ENCODE measurements at places on chromosomes 7 and 10.

DNA sequence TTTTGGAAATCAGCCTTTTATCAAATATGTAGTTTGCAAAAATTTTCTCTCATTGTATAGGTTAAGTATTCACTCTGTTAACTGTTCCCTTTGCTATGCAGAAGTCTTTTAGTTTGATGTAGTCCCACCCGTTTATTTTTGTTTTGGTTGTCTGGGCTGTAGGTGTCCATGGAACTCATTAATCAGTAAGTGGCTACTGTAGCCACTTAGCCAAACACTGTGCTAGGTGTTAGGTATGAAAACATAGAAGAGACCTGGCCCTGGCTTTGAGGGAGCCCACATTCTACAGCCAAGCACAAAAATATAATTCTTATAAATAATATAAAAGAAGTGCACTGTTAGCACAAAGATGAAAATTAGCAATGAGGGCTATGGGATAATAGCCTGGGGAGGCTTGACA lies 133.5 kb downstream of the ETV1 start:
- no peak for DNase-seq

GRCh38 chr7:47992446-47992845 lies 13.0 kb upstream of the HUS1 start:
- DNase-seq, result no peak

- peak; percentile 3 for DNase-seq
These were observed 107.4 kb upstream of the GLCCI1 start for GRCh38 chr7:7861211-7861633.

- DNase-seq, result no peak
These were observed 261.4 kb downstream of the MTERF1 start for GRCh38 chr7:91618776-91619765.

DNA sequence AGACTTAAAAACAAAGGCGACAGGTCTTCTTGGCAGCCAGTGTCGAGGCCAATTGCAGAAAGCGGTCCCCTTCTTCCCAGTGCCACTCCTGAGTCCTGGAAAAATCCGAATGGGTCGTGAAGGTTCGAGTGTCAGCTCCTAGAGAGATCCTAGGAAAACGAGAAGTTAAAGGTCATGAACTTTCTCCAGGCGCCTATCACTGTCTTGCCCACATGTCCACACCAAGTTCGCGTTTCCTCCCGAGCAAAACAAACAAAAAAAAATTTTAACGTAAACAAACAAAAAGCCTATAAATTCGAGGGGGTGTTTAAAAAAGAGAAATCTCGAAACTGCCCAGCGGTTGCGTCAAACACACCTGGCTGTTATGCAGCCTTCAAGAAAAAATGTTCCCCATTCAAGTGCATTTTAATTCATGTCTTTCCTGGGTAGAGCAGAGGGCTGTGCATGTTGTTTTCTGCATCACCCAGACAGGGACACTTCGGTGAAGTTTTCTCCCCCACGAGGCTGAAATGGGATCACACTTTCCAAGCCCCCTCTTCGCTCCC lies 1.5 kb downstream of the ARHGAP21 start:
- no peak for DNase-seq

DNA sequence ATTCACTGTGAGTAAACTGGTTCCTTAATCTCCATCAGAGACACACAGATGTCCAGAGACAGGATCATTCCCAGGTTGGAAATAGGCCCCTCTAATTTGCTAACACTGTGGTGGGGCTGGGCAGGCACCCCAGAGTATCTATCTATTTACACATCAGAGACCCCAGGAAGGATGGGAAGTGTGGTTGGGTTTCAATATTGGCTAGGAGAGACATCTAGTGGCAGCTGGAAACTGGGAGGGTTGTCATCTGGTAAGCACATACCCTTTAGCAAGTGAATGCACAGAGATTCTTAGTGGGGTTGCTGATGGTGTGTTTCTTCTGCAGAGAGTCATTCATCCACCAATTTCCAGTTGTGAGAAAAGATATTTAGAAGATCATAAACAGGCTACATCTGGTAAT lies 36.0 kb upstream of the NRG3 start:
- DNase-seq, result no peak

GRCh38 chr10:93595378-93596161 lies 5.5 kb downstream of the RBP4 start:
- no peak for DNase-seq

- no peak for DNase-seq
These were observed 210.9 kb upstream of the CHRM2 start for GRCh38 chr7:136657482-136657921.

- DNase-seq, result no peak
These were observed 14.5 kb downstream of the CARD11 start for GRCh38 chr7:3029138-3029537.

- DNase-seq, result no peak
These were observed 161.7 kb upstream of the HPS1 start for GRCh38 chr10:98608411-98608810.

DNA sequence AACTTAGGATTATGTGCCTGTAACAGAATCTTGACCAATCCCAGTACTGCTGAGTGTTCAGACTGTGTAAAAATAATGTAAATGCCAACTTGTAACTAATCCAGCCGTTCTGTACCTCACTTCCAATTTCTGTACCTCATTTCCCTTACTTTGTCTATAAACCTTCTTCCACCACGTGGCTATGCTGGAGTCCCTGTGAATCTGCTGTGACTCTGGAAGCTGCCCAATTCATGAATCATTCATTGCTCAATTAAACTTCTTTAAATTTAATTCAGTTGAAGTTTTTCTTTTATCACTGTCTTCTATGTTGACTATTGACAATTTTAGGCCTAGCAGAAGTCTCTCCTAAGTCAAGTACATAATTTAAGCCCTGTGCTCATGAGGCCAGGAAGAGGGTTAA lies 215.3 kb upstream of the RHOBTB1 start:
- no peak for DNase-seq

DNA sequence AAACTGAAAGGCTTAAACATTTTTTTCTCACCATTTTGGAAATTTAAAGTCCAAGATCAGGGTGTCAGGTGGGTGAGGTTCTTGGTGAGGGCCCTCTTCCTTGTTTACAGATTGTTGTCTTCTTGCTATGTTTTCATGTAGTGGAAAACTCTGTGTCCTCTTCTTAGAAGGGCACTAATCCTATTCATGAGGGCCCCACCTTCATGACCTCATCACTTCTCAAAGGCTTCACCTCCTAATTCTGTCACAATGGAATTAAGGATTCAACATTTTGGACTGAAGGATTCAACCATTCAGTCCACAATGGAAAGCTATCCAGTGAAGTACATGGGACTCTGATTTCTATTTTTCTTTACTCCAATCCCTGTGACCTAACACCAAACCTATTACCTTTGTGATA lies 27.3 kb downstream of the MACC1 start:
- no peak for DNase-seq

GRCh38 chr7:98120559-98120958 lies 13.9 kb downstream of the LMTK2 start:
- no peak for DNase-seq

DNA sequence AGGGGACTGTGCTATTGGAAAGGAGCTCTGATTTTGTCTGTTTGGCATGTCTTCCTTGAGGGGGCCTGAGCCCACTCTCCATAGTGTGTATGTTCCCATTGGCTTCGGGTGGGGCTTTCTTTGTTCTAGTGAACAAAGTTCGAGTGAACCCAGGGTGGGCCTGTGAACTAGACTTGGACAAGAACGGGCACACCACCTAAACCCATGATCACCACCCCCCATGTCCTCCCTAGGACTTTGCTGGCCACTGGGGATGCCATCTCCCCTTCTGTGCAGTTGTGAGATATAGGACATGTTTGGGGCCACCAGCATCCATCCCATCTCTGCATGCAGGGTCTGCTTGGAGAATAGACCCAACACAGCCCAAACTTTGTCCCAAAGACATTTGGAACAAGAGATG lies 195.5 kb upstream of the LYZL2 start:
- DNase-seq, result no peak

- no peak for DNase-seq
These were observed 29.1 kb downstream of the ACTA2 start for GRCh38 chr10:88923520-88923919.

DNA sequence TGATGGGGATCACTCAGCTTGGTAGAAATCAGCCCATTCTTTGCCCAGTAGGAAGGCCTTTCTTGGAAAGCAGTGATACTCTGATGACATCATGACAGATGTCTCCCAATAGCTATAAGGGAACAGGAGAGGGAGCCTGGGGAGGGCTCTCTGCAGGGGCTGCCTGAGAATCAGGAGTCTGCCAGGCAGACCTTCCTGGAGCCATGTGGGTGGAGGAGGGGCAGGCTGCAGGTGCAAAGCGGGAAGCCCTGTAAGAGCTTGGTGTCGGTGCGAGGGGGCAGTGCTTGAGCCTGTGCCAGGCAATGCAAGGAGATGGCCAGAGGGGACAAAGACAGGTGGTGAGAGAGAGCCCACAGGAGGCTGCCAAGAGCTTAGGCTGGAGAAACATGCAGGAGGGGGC lies 5.0 kb upstream of the TNS3 start:
- DNase-seq, result no peak

DNA sequence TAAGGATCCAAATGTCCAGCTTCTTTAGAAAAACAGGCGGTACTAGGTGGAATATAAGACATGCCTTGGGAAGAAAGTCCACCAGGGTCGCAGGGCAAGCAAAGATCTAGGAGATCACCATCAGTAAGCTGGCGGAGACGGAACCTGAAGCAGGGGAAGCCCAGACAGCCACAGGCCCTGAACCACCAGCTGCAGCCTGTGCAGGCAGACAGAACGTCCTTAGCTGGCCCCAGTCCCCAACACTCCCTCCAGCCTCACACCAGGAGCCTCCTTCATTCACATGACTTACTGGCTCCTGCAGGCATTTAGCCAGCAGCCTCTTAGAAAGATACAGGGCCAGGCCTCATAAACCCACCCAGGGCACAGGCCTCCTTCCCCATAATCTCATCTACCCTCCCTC lies 17.4 kb downstream of the RGS10 start:
- no peak for DNase-seq

DNA sequence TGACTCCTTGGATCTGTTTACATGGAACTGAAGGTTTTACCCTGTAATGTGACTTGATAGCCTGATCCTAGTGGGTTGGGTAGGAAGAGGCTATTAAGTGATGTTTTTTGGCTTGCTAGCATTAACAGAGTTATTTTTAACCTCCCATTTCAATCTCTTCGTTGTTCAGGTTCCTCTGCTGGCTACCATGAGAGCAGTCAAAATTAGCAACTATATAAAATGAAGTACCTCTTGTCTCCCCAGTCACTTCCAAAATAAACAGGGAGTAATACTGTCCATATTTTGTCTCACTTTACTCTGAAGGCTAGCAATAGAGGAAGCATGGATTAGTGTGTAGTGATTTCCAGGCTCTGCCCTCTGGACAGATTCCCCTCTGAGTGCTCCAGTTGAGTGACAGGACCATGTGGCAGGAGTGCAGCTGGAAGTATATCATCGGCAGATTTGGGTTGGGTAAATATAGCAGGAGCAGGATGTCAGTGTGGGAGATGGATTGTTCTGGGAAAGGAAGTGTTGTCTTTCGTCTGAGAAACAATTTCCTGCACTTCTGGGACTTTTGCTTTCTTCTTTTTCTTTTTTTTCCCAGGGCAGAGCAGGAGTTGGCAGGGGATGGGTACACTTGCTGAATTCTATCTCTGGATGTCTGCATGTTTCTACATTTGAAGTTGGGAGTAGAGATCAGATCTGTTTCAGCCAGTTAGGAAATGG lies 35.2 kb downstream of the GBF1 start:
- no peak for DNase-seq

DNA sequence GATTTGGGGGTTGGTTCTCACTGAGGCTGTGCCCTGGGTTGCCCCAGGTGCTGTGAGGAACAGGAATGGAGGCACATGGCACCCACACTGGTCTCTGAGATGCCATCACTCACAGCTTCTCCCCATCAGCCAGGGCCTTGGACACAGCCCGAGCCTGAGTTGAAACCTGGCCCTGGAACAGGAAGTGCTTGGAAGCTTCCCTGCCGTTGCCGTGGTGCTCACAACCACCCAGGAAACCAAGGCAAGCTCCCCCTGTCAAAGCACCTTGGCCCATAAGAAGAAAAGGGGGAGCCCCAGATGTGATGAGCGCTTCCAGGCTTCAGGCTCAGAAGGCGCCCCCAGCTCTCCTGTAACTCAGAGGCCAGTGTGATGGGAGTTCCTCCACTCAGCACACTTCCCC lies at the start of gene BTBD16:
Gene BTBD16 (plus strand): TSS at position 221 of the 400 bp plus-strand sequence. CDS start 3,786 bp downstream, outside the sequence.
- no peak for DNase-seq

- no peak for DNase-seq
These were observed 255.7 kb upstream of the LRRN3 start for GRCh38 chr7:110835218-110835617.

GRCh38 chr10:93695740-93696139 lies 6.7 kb downstream of the FRA10AC1 start:
- DNase-seq, result no peak

DNA sequence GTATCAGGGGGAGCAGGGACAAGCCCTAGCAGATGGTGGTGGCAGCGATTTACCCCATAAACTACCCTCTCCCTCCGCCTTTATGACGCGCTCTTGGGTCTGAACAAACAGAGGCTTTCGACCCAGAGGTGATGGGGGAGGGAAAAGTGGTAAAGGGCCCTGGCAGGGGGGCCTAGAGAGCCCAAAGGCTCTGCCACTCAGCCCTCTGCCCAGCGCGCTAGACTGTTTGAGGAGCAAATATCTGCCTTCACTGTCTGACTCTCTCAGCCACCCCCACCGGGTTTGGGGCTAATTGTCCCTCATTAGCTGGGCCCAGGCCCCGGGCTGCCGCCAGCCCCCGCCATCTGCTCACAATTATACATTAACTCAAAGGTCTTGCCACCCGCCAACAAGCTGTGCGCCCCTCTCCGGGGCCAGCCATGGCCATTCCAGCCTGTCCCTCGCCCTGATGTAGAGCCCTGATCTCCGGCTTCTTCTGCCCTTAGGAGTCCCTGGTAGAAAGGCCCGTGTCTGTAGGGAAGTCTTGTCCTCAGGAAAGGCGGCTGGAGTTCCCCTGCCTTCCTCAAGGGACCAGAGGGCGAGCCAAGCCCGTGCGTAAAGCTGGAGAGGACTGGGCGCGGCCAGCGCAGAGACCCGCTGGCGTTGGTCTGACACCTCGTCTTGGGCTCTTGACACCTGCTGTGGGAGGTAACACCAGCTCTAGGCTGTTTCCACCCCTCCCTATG lies 1.9 kb upstream of the PAX4 start:
- DNase-seq, result no peak

GRCh38 chr10:101367569-101368453 lies 13.8 kb downstream of the BTRC start:
- no peak for DNase-seq

DNA sequence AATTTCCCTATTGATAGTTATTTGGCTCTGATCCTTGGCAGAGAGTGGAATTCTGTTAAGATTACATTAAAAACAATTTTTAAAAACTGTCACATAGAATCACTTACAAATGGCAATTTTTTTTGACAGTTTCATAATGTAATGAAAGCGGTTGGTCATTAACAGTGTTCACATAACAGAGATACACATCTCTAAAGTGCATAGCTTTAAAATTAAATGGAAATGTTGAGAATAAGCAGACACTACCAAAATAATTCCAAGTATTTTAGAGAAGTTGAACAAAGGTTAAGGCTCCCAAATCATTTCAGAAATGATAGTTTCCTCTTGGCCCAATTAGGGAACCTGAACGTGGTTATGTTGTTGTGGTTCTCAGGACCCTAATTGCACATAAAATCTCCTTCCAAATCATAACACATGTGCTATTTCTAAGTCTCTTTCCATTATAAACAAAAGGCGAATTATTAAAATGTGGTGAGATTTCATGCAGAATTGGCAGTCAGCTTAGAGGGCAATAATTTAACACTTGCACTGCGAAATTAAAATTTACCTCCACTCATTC lies 528.9 kb upstream of the FZD8 start:
- DNase-seq, result no peak

- no peak for DNase-seq
These were observed 47.9 kb upstream of the STK17A start for GRCh38 chr7:43535031-43535451.

All from AG04449 (cell line).